SK-N-SH (cell line): ENCODE measurements at places on chromosomes 7 and 10. TPM values are rescaled to one million over a fixed set of nuclear protein-coding genes. Genes with fewer than 3 reads are reported as not detected.

CYP26C1 gene
- not detected in 2 replicates for polyA plus RNA-seq

PTPRZ1 gene
- polyA plus RNA-seq, result not detected in 2 replicates

NUP205 gene
- 48.2 and 60.8 TPM in 2 replicates for polyA plus RNA-seq

TAS2R41 gene
- polyA plus RNA-seq, result not detected in 2 replicates

AKR1C4 gene
- not detected in 2 replicates for polyA plus RNA-seq

TTYH3 gene
- 65.3 and 105 TPM in 2 replicates for polyA plus RNA-seq

DNAJC12 gene
- polyA plus RNA-seq, result 7.9 and 9.3 TPM in 2 replicates

ZPBP gene
- not detected in 2 replicates for polyA plus RNA-seq

CDK14 gene
- polyA plus RNA-seq, result 13.9 and 15.6 TPM in 2 replicates

WDR86 gene
- 1.0 and 2.5 TPM in 2 replicates for polyA plus RNA-seq

CFTR gene
- not detected in 2 replicates for polyA plus RNA-seq

TRA2A gene
- polyA plus RNA-seq, result 62.1 and 84.6 TPM in 2 replicates

GNAT3 gene
- polyA plus RNA-seq, result not detected in 2 replicates
